ENCODE measurements at places on chromosomes 1 and 21.

GRCh38 chr1:205172729-205173366 lies 38.7 kb downstream of the DSTYK start:
- DNase-seq, result no peak

DNA sequence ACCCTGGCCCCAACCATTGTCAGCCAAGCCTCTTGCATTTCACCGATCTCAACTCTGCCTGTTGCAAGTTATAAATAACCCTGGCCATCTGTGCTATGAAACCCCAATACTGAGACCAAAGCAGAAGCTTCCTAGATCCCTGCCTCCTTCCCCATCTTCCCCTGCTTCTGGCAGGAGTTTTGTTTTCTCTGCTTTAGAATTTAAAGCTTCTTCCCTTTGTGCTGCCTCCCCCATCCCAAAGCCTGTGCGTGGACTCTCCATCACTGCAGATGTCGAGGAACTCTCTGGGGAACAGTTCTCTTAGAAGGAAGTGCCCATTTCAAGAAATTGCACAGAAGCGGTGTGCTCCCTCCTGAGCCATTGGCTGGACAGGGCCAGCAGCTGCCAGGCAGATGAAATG lies 17.4 kb upstream of the MYOG start:
- DNase-seq, result no peak

DNA sequence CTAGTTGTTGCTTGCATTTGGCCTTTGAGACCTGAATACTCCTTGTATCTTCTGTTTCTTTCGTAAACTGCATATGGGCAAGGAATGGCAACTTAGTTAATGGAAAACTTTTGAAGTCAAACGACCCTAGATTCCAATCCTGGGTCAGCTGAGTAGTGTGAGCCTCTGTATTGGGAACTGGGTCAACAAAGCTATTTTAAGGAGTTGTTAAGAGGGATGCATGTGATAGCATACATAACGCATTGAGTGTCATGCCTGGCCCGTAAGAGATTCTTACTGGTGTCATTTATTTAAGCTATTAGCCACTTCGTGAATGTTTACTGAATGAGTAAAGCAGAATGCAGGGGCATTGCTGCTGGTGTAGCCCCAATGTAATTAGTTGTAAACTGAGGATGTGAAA lies 340.1 kb downstream of the PAPPA2 start:
- no peak for DNase-seq

GRCh38 chr1:226134170-226135058 lies 52.1 kb downstream of the ACBD3 start:
- no peak for DNase-seq

DNA sequence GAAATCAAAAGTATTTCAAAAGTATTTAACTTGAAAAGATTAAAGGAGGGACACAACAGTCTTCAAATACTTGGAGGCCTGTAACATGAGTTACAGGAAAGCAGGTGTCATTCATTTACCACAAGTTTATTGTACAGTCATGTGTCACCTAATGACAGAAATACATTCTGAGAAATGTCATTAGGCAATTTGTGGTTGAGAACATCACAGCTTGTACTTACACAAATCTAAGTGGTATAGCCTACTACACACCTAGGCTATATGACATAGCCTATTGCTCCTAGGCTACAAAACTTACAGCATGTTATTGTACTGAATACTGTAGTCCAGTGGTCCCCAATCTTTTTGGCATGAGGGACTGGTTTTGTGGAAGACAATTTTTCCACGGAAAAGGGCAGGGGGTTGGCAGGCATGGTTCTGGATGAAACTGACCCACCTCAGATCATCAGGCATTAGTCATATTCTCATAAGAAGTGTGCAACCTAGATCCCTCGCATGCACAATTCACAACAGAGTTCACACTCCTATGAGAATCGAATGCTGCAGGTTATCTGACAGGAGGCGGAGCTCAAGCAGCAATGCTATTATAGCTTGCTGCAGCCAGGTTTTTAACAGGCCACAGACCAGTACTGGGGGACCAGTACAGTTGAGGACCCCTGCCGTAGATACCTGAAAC lies 25.0 kb upstream of the PHTF1 start:
- peak; percentile 68 for DNase-seq

- no peak for DNase-seq
Measured at GRCh38 chr1:229434641-229435051, 752 bp upstream of the ACTA1 start.

DNA sequence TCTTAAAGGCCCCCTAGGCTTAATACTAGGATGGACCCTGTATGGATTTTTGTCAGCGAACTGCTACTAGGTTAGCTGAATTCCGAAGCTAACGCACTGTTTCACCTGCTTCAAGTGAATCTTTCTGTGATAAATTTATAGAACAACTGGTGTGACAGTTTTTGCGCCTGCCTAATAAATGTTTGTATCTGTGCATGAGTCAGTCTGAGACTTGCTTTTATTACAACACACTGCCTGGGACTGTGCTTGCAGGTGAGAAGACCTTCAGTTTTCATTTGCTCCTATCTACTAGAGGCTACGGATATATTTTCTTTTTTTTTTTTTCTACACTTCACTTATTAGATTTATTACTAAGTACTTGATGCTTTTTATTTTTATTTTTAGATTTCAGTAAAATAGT lies 420.9 kb downstream of the SMYD3 start:
- no peak for DNase-seq

DNA sequence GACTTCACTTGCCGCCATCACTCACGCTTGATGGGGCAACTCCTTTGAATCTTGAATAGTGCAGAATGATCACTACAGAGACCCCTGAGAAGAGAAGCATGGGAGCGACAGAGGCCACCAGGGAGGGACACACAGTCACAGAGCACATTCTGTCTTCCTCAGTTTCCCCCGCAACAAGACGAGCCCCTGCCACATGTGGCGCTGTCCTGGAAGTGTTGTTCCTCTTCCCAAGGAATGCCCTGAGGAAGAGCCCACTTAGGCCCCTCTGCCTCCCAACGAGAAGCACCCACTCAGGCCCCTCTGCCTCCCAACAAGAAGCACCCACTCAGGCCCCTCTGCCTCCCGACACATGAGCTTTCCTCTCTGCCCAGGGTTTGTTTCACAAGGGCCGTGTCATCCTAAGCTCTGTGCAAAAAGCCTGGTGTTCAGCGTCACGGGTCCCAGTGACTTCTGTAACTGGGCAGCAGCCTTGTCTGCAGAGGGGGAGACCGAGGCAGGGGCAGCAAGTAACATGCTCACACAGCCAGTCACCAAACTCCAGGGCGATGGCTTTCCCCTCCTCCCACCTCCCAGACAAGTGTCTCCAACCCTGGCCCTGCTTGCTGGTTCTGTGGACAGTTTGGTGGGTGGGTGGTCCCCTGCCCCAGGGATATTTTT lies 19.8 kb downstream of the SLC37A1 start:
- peak; percentile 52 for DNase-seq

DNA sequence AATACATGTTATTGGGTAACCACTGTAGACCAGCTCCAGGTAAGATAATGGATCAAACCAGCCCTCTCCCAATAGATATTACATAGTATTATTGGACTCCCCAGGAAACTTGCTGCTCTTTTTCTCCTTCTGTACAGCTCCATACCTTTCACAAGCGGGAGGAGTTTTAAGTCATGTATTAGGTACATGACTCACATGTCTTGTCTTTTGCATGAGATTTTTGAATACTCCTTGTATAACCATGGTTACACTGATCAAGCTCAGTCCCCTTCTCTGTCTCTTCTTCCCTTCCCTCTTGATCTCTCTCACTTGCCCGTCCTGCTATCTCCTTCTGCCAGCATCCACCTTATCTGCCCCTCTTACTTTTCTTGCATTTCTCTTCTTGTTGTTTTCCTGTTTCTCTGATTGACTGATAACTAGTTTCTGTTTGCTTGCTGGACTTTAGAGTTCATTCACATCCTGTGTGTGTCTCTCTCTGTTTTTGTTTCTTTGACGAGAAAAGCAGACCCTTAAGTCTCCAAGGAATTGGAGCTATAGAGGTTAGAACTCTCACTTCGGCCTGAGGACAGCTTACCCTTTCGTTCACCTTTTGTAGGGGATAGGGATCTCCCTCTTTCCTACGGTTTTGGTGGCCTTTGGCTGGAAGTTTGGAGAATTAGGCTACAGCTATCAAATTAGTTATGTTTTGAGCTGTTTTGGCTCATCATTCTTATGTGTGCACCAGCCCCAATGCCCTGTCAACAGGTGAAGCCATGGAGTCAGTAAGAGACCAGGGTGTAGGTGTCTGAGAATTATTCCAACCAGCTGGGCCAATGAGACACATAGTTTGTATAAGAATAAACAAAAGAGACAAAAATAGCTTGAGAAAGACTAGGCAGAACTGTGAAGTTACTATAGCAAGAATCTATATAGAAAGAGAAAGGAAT lies 49.0 kb upstream of the ASB17 start:
- DNase-seq, result no peak

GRCh38 chr1:228552596-228553176 lies 65.5 kb downstream of the RNF187 start:
- DNase-seq, result no peak

- DNase-seq, result no peak
Measured at GRCh38 chr1:6417961-6418667, 1.6 kb downstream of the HES2 start.

DNA sequence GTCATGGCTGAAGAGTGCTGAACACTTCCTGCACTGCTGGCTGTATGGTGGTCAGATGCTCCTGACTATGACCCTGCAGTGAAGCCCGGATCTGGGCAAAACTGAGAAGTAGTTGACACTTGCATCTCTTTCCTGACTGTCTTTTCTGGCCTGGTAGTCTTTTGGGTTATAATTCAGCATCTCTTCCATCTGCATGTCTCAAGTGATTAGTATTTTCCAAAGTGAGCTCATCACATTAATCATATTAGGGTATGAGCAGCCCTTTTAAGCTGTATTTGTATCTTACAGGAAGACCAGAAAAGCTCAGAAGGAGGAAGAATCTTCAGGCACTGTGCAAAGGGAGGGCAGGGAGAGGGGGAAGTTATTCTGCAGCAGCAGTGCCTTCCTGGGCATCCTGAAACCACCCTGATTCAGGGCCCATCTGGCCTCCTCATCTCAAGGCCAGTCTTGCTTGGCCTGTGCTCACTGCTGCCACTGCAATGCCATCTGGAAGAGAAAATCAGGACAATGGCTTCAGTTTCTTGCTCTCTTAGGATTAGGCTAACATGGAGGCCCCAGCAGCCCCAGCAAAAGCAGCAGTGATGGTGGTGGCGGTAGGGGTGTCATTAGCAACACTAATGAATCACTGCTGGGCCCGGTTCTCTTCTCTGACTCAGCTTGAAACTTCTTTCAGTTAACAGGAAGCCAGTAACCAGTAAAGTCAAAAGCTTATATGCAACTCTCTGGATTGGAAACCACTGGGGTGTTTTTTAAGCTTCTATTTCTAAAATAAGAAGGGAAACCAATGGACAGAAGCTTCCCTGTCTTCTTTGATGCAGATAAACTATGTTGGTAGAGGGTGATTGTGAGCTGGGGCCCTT lies 63.3 kb upstream of the WDR26 start:
- DNase-seq, result peak; percentile 85

GRCh38 chr1:203075236-203076030 lies 10.4 kb downstream of the MYOG start:
- DNase-seq, result peak; percentile 46

Data from activated effector memory CD4-positive, alpha-beta T cell treated with anti-CD3 and anti-CD28 coated beads, Interleukin-2, amount 50 U/mL, for 16 hours (primary cell).